ENCODE measurements at places on chromosomes 2 and 18. TPM values are rescaled to one million over a fixed set of nuclear protein-coding genes. Genes with fewer than 3 reads are reported as not detected.

DNA sequence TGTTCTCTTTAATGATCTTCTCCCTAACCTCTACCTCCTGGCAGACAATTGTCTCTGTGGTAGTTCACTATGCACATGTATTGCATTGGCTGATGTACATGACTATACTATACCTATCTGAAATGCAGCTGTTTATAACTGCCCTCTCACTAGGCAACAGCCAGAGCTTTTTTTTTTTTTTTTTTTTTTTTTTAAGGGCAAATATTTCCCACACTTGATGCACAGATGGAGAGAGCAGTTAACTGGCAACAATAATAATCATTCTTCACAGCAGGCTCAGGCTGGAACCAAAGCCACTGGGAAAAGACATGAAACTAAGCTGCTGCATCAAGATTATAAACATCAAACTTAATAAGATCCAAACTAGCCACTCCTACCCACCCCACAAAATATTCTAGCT lies 707.7 kb downstream of the LRP1B start:
- no peaks in the 10 kb centered on the region for H3K27me3 ChIP-seq
- no peaks in the 10 kb centered on the region for H3K4me1 ChIP-seq
- DNase-seq, result no peak
- no peaks in the 10 kb centered on the region for H3K36me3 ChIP-seq
- H3K4me3 ChIP-seq, result no peak overlapping the region

DNA sequence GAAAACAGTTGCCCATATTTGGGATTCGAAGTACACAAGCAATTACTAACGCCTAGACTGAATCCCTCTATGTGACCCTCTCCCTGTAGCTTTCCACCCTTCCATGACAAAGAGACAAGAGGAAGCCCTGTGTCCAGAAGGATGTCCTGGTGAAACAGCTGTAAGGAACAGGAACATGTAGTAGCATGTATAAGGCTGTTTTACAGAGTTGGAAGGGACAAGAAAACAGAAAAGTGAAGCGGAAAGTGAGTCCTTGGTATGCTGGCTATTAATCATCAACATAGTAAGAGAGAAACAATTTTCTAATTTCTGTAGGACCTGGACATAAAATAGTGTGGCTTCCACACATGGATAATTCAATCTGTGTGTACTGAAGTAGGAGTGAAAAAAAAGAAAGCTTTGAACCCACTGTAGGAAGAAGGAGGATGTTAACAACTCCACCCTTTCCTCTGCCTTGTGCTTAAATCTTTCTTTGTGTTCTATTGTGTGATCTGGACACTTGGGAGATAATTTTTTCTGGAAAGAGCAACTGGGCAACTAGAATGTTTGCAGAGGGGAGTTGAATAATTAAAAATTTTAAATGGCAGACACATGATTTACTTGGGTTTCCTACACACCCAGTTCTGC lies 162.3 kb upstream of the ZSWIM2 start:
- no peaks in the 10 kb centered on the region for H3K27me3 ChIP-seq
- DNase-seq, result no peak
- H3K4me3 ChIP-seq, result no peak overlapping the region
- H3K27ac ChIP-seq, result no peak overlapping the region
- no peaks in the 10 kb centered on the region for H3K36me3 ChIP-seq

Gene RMND5A
- total RNA-seq, result 66.2 TPM

GRCh38 chr18:44450226-44450625 lies 230.5 kb upstream of the SETBP1 start:
- H3K4me3 ChIP-seq, result no peak overlapping the region
- no peaks in the 10 kb centered on the region for H3K36me3 ChIP-seq
- no peaks in the 10 kb centered on the region for H3K27me3 ChIP-seq
- no peak overlapping the region for H3K27ac ChIP-seq
- no peaks in the 10 kb centered on the region for H3K4me1 ChIP-seq

Gene HOXD12
- total RNA-seq, result not detected

DNA sequence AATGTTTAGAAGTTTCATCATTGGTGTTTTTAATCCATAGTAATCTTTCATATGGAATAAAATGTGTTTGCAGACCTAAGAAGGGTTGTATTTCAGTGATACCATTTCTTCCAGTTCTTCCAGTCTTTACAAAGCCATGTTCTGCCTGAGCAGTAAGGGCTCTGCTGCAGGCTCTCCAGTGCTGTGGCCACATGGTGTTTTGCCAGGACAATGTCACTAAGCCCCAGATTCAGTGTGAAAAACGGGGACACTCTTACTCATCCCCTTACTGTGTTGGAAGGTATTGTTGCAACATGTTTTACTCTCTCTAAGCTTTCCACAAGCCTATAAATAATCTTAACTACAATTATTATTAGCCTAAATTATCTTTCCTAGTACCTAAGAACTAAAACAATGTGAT lies 481.4 kb upstream of the CDH7 start:
- H3K4me3 ChIP-seq, result no peak overlapping the region
- no peak for DNase-seq

Gene CRYGC
- not detected for total RNA-seq

GRCh38 chr2:57711991-57712390 lies 334.6 kb upstream of the VRK2 start:
- H3K27ac ChIP-seq, result no peak overlapping the region
- H3K27me3 ChIP-seq, result peaks cover 1% of the 10 kb centered on the region
- no peak overlapping the region for H3K4me3 ChIP-seq
- H3K4me1 ChIP-seq, result no peaks in the 10 kb centered on the region
- H3K36me3 ChIP-seq, result no peaks in the 10 kb centered on the region

DNA sequence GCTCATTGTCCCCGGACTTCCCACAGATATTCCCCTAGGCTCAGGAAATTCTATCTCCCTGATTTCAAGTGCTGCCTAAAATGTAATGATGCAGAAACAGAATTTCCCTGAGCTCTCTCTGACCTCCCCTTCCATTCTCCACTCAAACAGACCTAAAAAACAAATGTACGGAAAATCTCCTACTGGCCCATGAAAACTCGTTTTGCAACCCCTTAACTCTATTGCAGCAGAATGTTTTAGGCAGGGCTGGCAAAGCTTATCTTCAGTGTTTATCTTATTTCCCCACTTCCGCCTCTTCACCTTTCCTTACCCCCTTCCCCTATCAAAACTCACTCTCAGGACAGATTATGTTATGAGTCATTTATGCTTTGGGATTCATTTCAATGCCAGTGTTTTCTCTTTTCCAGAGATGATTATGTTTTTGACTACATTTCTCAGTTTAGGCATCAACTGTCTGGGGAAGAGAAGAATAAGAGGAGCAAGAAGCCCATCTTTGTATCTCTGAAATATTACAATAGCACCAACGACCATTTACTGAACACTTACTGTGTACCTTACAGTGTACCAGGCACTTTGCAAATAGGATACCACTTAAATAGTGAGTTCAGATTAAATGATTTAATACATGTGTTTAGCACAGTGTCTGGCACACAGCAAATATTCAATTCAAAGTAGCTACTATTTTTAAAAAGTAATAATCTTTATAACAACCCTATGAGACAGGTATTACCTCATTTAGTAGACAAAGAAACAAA lies 53.9 kb upstream of the STPG4 start:
- no peak for DNase-seq
- H3K4me1 ChIP-seq, result no peaks in the 10 kb centered on the region
- H3K27me3 ChIP-seq, result no peaks in the 10 kb centered on the region
- H3K36me3 ChIP-seq, result no peaks in the 10 kb centered on the region

Gene SRD5A2
- total RNA-seq, result not detected

GRCh38 chr2:120352696-120353590 lies 7.0 kb downstream of the INHBB start:
- no peak overlapping the region for H3K27ac ChIP-seq
- H3K36me3 ChIP-seq, result no peaks in the 10 kb centered on the region
- peaks cover 44% of the 10 kb centered on the region for H3K27me3 ChIP-seq
- no peak overlapping the region for H3K4me3 ChIP-seq

DNA sequence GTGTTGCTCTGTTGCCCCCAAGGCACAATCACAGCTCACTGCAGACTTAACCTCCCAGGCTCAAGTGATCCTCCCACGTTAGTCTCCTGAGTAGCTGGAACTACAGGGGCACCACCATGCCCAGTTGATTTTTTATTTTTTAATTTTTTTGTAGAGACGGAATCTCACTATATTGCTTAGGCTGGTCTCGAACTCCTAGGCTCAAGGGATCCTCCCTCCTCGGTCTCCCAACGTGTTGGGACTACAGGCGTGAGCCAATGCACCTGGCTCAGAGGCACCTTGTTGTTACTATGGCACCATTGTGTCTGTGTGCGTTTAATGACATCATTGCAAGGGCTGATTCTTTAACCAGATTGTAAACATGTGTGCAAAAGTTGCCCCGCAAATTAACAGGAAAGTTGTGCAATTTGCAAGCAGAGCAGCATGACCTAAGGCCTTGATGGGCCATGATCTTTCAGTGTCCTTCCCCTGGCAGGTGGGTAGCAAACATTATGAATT lies 22.6 kb downstream of the TCF23 start:
- DNase-seq, result no peak
- H3K36me3 ChIP-seq, result no peaks in the 10 kb centered on the region
- H3K4me1 ChIP-seq, result no peaks in the 10 kb centered on the region
- H3K27ac ChIP-seq, result no peak overlapping the region
